Activated CD4-positive, alpha-beta T cell treated with anti-CD3 and anti-CD28 coated beads for 36 hours (primary cell): ENCODE measurements at places on chromosomes 16 and 17.
A peak's percentile ranks its signal among the peaks of the same experiment; 100 is the strongest.

DNA sequence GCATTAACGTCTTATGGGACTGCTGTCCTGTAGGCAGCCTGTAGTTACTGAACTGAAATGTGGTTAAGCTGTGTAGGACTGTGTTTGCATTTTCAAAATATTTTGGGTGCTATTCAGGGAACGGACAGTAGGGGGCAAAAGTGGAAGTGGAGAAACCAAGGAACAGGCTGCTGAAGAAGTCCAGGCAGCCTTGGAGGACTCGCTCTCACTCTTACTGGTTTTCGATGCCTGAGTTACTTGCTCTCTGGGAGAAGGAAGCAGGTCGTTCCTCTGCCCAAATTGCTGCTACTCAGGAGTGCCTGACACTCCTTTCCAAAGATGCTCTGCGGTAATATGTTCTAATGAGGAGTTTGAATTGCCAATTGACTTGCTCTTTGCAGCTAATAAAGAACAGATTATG, 64.5 kb upstream of the RBFOX1 start:
- no peak for DNase-seq

DNA sequence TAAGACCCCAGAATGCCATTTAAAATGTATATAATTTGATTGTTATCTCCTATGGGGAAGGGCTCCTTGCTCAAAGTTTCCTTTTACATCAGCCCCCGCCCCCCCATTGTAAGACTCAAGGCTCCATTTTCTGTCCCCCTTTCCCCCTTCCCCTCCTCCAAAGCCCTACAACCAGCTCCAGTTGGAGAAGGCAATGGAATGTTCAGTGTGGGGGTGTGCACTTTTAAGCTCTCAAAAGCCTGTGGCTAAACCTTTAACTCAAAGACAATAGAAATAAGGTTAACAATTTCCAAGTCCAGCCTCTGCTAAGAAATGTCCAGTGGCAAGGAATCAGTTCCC, 114.7 kb downstream of the NOG start:
- no peak for DNase-seq

GRCh38 chr17:73506470-73507435, 137.5 kb downstream of the SDK2 start:
- DNase-seq = no peak

DNA sequence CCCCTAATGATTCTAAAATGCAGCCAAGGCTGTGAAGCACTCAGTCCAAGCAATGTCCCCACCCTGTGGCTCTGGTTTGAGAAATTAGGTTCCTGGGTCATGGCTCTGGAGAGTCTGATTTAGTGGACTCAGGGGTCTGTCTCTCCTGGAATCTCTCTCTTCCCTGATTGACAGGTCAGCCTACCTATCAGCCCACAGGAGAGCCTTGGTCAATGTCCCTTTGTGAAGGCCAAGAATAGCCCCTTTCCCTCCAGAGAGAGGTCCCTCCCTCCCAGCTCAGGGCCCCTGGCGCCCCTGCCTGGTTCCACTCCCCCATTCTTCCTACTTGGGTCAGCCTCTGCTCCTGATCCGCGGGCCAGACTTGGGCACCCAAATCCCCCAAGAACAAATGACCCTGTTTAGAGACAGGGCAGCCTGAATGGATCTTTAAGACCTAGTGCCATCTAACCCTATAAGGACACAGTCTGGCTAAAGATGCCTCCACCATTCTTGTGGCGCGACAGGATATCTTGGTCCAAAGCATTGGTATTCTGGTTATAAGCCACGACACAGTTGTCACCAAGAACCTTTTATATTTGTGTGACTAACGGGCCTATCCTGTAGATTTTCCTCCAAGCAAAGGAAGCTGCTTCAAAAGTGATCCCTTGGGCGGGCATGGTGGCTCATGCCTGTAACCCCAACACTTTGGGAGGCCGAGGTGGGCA, 38.3 kb upstream of the PRSS54 start:
- no peak for DNase-seq

- DNase-seq = peak; percentile 85
These were observed 14.5 kb upstream of the VWA3A start for GRCh38 chr16:22077700-22078313.

DNA sequence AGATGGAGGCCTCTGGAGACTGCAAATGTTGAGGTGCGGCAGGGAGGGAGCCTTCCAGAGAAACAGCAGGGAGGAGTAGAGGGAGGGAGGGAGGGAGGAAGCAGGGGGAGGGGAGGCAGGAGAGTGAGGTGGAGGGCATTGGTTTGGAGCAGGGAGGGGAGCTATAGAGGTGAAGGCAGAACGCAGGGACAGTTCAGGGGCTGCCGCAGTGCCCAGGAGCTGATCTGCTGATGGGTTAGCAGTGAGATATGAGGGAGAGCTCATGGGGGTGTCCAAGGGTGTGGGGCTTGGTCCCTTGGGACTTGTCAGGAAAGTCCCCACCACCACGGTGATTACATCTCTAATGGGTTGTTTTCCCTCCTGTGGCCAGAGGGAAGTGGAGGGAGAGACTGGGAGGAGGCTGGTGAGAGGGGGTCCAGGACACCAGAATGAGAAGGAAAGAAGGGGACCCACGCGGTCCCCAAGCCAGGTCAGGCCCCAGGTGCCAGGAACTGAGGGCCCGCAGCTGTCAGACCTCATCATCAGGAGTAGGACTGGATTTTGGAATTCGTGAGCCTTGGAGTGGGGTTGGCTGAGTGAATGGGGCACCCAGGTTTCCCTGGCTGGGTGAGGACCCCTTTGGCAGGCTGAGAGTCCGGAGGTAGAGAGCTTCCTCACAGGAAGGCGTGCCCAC, 11.2 kb downstream of the CA4 start:
- DNase-seq = no peak

DNA sequence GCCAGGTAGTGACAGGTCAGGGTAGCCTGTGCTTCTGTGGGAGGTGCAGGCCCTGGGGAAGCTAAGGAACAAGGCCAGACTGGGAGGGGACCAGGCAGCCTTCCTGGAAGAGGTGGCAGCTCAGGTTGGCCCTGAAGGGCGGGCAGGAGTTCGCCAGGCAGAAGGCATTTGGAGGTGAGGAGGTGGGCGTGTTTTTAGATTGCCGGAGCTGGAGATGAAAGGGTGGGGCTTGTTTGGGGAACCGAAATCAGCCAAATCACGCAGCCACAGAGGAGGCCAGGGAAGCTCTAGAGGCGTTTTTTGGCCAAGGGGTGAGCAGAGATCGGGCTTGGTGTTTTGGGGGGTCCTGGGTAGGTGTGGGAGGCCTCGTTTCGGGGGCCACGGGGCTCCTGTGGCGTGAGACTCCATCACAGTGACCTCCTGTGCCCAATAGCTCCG, 7.6 kb downstream of the ADCY7 start:
- peak; percentile 73 for DNase-seq

DNA sequence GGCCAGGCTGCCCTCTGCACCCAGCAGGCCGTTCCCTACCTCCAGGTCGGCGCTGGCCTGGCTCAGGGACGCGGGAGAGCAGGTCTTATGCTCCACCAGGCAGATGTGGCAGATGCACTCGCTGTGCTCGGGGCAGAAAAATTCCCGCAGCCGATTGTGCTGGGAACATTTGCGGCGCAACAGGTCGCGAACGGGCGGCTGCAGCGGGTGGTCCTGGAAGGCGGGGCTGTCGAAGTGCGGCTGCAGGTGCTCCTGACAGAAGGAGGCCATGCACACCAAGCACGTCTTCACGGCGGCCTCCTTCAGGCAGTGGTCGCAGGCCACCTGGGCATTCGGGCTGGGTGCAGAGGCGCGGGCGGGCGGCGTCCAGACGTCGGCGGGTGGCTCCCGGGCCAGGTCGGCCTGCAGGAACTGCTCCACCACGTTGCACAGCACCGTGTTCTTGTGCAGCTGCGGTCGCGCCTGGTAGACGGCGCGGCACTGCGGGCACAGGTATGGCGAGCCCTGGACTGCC, 439 bp downstream of the TRIM25 start:
- no peak for DNase-seq

DNA sequence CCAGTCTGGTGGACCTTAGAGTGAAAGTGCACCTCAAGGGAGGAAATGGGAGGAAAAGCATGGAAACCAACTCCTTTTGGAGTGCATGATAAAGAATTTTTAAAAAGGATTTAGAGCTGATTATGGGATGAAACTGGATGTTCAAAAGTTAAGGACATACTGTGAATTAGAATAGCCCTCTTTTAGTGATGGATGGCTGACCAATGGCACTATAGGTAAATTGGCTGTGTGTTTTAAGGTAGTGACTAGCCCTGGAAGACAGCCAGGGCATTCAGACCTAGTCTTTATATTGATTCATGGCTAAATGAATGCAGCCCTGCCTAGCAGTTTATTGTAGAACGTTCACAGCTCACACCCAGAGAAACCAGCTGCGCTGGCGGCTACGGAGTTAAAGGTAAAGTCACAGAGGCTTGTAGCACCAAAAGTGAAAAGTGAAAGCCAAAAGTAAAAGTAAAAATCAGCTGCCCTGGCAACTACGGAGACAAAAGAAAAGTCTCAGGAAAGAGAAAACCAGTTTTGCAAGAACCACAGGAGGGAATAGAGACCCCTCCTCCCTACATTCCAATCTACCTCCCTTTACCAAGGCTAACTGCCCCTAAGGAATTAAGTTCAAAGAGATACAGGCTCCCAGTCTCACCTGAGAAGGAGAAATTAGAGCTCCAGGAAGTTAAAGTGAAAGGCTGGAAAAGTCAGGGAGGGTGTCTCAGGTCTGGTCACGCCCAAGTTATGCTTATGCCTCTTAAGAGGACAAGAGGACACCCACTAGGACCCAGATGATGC, 21.8 kb downstream of the ACSM1 start:
- DNase-seq = peak; percentile 62

- no peak for DNase-seq
These were observed 15.7 kb downstream of the ELAC2 start for GRCh38 chr17:13001991-13002615.

GRCh38 chr17:59676716-59677115, 30.5 kb downstream of the PTRH2 start:
- no peak for DNase-seq

GRCh38 chr16:31875928-31876547, 2.4 kb downstream of the ZNF267 start:
- DNase-seq = no peak

- DNase-seq = no peak
These were observed 151.8 kb downstream of the RPTOR start for GRCh38 chr17:80696456-80696855.

DNA sequence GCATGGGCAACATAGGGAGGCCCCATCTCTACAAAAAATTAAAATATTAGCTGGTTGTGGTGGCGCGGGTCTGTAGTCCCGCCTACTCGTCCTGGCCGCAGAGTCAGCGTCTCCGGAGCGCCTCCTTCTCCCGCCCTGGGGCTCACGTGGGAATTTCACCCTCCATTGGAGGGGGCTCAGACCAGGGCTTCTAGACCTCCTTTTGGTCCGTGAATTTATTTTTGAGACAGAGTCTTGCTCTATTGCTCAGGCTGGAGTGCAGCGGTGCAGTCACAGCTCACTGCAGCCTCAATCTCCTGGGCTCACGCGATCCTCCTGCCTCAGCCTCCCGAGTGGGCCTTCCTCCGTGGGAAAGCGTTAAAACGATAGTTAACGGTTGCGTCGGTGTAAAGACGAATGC, 394 bp upstream of the NME4 start:
- DNase-seq = no peak

- no peak for DNase-seq
These were observed 84.3 kb upstream of the DOC2B start for GRCh38 chr17:265718-266117.

DNA sequence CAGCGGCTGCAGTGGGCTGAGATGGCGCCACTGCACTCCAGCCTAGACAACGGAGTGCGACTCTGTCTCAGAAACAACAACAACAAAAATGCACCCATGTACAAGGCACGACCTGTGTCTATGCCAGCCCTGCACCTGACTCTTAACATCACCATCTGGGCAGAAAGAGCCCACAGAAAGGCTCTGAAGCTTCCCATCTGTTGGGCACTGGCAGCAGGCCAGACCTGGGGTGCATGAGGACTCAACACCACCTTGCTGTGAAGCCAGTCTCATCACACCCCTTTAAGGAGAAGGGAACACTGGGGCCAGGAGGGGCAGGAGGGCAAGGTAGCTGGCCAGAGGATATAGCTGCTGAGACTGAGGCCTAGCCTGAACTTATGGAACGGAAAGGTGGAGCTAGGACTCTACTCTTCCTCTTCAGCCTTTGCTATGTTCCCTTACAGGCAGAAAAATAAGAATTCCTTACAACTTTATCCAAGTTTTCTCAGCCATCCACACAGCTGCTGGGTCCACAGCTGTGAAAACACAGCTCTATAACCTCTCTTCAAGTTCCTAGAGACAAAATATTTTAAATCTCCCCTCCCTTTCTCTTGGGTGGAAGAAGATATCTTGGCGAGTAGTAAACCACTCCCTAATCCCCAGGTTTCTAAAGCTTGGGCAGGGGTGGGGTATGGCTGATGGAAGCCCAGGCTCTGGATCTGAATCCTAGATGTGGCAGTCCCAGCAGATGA, 2.8 kb downstream of the ELOB start:
- DNase-seq = no peak

- DNase-seq = no peak
These were observed 331 bp upstream of the ZNF287 start for GRCh38 chr17:16569358-16569712.

DNA sequence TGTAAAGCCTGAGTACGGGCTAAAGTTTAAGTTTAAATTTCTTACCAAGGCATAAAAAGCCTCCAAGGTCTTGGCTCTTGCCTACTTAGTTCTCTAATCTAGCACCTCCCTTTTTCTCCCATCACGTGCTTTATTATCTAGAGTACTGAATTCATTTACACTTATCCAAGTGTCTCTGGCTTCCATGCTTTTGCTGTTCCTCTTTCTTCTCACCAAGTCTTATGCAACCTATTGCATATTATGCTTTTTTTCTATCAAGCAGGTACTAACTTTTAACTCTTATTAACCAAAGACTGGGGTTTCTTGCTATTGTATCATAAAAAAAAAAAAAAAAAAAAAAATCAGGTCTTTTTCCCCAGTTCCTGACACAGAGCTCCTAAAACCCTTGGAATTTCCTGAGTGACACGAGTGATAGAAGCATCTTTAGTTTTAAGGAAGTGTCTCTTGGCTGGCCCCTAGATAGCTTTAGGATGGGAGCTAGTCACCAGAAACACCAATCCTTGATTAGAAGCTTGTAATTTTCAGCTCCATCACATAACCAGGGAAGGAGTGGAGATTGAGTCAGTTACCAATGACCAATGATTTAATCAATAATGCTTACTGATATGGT, 44.9 kb downstream of the SSH2 start:
- no peak for DNase-seq

GRCh38 chr17:71115669-71115972, 946.3 kb downstream of the KCNJ2 start:
- DNase-seq = no peak

GRCh38 chr17:68733241-68734176, 132.3 kb upstream of the FAM20A start:
- DNase-seq = no peak

- DNase-seq = no peak
These were observed 10.1 kb downstream of the ULK2 start for GRCh38 chr17:19857640-19858039.
